ENCODE measurements at places on chromosomes 11 and 22.
A peak's percentile ranks its signal among the peaks of the same experiment; 100 is the strongest.

GRCh38 chr11:116279511-116279910 lies 493.3 kb downstream of the BUD13 start:
- no peak for DNase-seq

DNA sequence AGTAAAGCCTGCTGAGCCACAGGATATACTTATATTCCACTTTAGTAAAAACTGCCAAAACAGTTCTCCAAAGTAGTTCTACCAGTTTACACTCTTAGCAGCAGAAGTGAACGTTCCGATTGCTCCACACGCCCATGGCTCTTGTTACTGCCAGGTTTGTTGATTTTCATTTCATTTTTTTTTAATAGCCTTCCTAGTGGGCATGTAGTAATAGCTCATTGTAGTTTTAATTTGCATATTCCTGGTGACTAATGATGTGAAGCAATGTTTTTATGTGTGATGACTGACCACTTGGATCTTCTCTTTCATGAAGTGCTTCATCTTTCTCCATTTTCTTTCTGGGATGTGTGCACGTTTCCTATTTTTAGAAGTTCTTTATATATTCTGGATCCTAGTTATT lies 4.8 kb upstream of the C11orf97 start:
- DNase-seq: no peak

- no peak for DNase-seq
Observed at GRCh38 chr22:45754822-45755221, 83.2 kb downstream of the ATXN10 start.

DNA sequence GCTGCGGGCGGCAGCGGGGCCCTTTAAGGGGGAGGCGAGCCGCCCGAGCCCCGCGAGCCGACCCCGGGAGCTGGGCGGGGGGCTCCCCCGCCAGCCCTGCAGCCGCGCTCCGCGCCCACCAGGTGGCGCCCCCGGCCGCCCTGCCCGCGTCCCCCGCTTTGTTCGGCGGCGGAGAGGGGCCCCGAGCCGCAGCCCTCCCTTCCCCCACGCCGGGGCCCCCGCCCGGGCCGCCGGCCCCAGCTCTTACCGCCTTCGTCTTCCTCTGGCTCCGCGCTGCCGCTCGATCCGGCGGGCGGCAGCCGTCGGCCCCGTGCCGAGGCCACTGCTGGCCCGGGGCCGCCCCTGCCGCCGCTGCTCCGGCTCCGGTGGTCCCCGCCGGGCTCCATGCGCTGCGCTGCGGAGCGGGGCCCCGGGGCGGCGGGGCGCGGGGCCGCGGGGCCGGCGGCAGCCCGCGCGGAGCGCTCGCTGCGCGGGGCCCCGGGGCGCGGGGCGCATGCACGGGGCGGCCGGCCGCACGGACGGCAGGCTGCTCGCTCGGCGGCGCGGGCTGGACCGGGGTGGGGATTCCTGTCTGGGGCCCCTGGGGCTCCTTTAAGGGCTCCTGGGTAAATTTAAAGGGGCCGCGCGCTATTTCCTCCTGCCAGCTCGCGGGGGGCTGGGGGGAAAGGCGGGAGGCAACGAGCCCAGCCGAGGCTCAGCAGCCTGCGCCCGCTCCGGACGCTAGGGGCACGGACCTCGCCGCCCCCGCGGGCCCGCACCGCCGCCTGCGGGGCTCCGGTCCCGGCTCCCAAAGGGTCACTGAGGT lies at the start of gene ZFTA:
TSS of gene ZFTA (minus strand) at position 539 of the 805 bp plus-strand sequence. CDS start at position 386, 153 bp downstream.
- peak; percentile 28 for DNase-seq

DNA sequence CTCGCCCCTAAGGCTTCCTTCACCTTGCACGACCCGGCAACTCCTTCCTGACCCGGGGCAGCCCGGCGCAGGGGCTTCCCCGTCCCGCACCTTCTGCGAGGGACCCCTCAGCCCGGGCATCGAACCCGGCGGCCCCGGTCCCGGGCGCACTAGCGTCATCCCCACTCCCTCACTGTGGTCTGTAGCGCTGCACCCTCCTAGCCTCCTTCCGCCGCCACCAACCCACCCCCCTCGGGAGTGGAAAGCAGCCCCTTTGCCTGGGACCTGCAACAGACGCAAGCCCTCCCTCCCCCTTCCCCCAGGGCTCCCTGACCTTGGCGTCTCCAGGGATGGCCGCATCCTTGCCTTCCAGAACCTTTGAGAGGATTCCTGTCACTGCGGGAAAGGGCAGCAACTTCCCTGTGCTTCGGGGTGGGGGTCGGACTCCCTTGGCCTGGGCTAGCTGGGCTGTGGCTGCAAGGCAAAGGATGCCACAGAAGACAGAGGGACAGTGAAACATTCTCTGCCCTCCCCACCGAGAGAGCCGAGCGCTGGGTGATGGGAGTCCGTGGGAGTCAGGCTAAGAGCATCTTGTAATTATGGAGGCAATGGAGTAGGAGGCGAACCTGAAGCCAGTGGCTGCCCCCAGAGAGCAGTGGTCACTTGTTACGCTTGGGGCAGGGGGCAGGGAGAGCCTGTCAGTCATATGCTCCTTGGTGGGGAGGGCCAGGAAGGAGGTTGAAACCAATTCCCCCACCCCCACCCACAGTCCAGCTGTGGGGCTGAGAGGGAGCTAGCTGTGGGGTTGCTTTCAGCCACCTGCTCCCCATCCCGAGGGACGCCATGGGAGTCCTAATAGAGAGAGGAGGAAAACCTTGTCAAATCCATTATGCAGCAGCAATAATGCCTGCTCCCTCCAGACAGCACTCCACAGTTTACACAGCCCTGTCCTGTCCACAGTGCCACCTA lies 920 bp downstream of the TMEM132A start:
- DNase-seq: no peak

DNA sequence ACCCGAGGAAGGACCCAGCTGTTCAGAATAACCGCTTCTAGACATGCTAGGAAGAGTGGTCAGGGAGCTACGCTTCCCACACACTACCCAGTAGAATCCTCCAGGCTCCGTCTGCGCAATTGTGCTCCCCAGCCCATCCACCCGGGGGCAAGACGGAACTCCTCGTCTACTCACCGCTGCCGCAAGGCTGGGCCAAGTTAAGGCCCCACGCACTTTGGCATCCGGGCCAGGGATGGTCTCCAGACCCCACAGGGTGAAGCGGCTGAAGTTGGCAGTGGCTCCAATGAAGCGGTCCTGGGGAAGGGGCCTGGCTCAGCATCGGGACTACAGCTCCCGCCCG lies 757 bp downstream of the RNASEH2C start:
- peak; percentile 29 for DNase-seq

GRCh38 chr11:69050592-69051380 lies 2.1 kb downstream of the TPCN2 start:
- no peak for DNase-seq

GRCh38 chr11:10314199-10315072 lies 9.6 kb downstream of the ADM start:
- peak; percentile 61 for DNase-seq

- DNase-seq: no peak
Observed at GRCh38 chr11:17607591-17608570, 60.8 kb downstream of the OTOG start.

- no peak for DNase-seq
Observed at GRCh38 chr11:59779487-59779886, 24.3 kb downstream of the STX3 start.

- no peak for DNase-seq
Observed at GRCh38 chr11:36577859-36578258, 10.1 kb downstream of the RAG1 start.

DNA sequence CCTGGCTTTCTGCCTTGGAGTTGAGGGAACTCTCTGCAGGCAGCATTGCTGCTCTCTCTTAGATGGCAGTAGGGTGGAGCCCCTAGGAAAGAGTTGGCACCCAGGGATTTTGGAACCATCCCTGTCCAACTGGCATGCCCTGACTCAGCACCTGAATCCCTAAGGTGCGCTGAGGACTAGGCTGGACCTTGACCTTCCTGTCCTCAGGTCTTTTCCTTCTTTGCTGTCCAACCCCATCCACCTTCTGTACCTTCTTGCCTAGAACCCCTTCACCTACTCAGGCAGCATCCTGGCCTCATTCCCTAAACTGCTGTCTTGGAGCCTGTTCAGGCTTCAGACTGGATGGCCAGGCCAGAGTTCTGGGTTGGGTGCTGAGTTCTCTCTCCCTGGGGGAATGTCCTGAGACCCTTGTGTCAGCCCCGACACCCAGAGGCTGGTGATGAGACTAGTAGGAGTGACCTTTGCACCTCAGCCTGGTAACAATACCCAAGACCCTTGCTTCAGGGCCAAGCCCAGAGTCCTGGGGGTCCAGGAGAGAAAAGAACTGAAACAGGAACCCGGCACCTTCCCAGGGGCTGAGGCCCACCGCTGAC lies 2.5 kb upstream of the POLD4 start:
- DNase-seq: no peak

DNA sequence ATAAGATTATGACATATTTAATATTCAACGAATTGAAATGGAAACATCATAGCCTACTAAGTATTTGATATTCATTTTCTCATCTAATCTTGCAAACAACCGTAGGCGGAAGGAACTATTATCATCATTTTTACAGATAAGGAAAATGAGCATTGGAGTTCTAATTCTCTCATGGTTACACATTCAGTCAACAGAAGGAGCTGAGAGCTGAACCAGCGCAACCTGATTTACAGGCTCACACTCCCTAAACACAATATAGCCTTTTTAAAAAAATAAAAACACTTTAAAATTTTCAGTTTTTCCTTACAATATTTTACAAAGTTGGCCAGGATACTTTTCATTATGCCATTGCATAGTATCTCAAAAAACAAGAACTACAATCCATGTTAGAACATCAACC lies 74.8 kb downstream of the APOL5 start:
- DNase-seq: no peak

GRCh38 chr11:13487661-13488030 lies 8.2 kb downstream of the PTH start:
- peak; percentile 11 for DNase-seq

DNA sequence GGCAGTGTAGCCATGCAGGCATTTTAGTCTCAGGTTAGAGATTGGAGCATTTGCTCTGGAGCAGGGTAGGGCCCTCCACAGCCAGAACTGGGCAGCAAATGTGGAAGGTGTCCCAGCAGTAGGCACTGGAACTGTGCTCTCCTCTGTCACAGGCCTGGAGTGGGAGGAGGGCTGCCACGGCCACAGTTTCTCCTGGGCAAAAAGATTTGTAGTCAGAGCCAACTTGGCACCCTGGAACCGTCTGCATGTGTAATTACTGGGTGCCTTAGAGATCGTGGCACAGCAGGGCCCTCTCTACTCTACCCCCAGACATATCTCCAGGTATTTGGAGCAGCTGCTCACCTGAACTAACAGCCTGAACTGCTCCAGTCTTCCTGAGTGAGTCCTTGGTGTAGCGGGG lies 93.7 kb downstream of the ZC3H12C start:
- DNase-seq: no peak

DNA sequence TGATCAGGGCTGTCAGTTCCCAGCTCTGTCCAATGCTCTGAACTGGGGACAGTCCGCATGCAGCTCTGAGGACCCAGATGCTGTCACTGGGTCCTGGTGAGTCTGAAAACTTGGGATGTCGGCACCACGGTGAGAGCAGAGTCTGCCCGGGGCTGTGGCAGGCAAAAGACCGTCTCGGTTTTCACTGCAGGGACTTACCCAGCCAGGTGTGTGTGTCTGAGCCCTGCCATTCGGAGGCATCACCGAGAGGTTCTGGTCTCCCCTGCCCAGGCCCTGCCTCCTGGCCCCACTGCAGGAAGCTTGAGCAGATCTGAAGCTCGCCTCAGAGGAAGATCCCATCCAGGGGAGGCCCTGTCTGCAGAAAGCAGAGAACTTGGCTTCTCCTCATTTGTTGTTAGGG lies 5.2 kb downstream of the TP53AIP1 start:
- DNase-seq: no peak

DNA sequence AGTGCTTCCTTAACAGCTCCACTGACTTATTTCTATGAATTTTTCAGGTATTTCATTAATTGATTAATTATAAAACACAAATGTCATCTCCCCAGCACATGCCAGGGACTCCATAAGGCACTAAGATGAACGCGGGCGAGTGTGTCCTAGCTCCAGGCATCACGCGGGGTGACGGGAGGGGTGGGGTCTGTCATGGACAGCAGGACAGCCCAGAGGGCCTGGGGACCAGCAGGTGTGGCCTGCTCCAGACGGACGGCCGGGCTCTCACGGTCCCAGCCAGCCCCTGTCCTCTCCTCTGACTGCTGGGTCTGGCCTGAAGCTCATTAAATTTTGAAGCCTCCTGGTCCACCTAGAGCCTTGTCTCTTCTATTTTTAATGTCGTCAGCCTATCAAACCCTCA lies 531.1 kb downstream of the BRD1 start:
- no peak for DNase-seq

GRCh38 chr22:49499433-49500075 lies 328.1 kb downstream of the BRD1 start:
- no peak for DNase-seq

GRCh38 chr11:44083906-44084305 lies 11.6 kb upstream of the EXT2 start:
- DNase-seq: peak; percentile 11

DNA sequence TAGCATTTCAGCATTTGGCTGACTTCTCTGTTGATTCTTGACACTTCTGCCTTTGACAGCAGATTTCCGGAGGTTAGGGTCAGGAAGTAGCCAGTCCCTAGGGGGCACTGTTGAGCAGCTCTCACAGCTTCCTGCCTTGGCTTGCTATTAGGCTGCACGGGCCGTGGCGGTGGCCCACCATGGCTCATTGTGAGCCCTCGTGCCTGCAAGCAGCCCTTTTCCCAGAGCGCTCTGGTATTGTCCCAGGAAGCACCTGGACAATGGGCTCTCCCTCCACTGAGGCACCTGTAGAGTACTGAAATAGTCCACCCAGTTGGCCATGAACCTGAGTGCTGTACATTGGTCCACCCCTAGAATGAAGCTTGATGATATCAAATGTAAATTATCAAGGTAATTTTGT lies 100.2 kb upstream of the GAL start:
- peak; percentile 29 for DNase-seq

- no peak for DNase-seq
Observed at GRCh38 chr11:62965574-62965973, 19.2 kb downstream of the SLC22A6 start.

DNA sequence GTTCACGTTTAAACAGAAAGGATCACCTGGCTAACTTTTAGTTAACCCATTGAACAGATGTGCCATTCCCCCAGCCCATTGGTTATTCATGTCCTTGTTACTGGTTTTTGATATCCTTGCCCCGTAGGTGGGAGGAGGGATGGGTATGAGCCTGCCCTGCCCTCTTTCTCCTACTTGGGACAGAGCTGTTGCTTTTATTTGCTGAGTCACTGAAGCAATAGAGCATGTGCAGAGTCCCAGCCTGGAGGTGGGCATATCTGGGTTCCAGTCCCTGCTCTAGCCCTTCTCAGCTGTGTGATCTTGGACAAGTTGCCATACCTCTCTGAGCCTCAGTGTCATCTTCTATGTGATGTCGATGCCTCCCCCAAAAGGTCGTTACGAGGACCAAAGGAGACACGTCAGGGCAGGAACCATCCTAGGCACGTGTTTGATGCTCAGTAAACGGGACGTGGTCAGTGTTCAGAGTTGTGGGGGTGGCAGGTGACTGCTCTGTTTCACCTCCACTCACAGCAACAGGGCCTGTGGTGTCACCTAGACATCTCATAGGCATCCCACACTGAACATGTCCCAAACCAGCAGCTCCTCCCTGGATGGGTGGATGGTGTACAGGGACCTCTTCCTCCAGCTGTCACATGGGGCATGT lies 61.0 kb downstream of the BMAL1 start:
- peak; percentile 51 for DNase-seq

Data from brain microvascular endothelial cell (primary cell).